ENCODE measurements at places on chromosomes 3 and 15.

- no peak for DNase-seq
Observed at GRCh38 chr15:75725719-75726607, 13.3 kb upstream of the CSPG4 start.

- no peak for DNase-seq
Observed at GRCh38 chr3:169662843-169663160, 710 bp downstream of the MECOM start.

DNA sequence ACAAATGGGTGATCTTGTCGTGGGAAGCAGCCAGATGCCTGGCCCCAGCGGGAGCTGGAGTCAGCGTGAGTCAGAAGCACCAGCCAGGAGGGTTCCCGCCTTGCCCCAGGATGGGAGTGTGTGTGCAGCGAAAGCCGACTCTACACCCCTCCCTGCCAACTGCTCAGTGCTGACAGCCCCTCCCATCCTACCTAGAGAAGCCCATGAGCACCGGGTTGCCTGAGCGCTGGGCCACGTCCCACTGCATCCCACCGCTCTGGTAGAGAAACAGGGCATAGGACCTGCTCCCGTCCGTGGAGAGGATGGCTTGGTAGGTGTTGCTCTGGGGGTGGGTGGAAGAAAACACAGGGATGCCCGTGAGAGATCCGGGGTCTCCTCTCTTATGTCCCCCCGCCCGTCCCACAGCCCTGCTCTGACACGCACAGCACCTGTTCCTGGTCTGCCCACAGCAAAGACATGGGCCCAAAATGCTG lies 42.9 kb downstream of the MUC4 start:
- no peak for DNase-seq

- no peak for DNase-seq
Observed at GRCh38 chr3:169940470-169941181, 26.0 kb upstream of the SEC62 start.

DNA sequence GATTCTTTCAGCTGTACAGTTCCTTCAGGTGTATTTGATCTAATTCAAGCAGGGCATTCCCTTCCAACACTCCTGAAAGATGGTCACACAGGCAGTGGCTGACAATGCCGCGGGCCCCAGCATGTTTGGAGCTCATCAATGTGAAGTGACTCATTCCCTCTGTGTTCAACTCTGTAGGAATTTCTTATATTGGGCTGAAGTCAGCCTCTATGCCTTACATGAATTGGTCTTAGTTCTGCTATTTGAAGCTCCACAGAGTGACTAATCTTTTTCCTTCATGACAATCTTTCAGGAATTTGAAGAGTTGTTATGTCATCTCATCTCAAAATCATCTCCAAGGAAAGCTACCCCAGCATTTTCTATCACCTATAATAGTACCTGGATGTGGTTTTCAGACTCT lies 142.5 kb upstream of the C2CD4B start:
- DNase-seq = no peak

- no peak for DNase-seq
Observed at GRCh38 chr3:185595526-185595925, 9.4 kb downstream of the SENP2 start.

- DNase-seq = no peak
Observed at GRCh38 chr15:25435474-25436243, 3.2 kb downstream of the UBE3A start.

- no peak for DNase-seq
Observed at GRCh38 chr15:69891606-69892005, 206.1 kb downstream of the TLE3 start.

GRCh38 chr3:141191097-141191749 lies 40.4 kb upstream of the PXYLP1 start:
- no peak for DNase-seq

- DNase-seq = no peak
Observed at GRCh38 chr3:179452872-179453271, 1.6 kb upstream of the GNB4 start.

GRCh38 chr3:158260392-158260791 lies 150.5 kb downstream of the RSRC1 start:
- DNase-seq = no peak

DNA sequence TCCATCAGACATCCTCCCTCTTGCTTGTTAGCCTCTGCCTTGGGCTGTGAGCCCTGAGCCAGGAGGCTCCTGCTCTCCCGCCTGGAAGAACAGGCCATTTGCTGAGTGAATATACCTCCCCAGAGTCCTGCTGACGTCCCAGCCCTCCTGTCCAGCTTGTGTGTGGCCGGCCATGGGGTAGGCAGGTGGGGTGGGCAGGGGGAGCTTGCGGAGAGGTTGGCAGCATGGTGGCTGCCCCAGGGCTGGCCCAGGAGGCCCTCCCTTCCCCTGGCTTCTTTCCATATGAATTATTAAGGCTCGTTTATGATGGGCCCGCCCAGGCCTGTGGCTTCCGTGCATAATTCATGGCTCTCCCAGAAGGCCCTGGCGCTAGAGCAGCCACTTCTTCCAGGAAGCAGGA lies 18.7 kb downstream of the CACNA2D2 start:
- no peak for DNase-seq

GRCh38 chr3:100407977-100408532 lies 6.7 kb downstream of the LNP1 start:
- no peak for DNase-seq

- no peak for DNase-seq
Observed at GRCh38 chr3:188220988-188221818, 67.2 kb downstream of the LPP start.

GRCh38 chr15:45827275-45827674 lies 192.4 kb downstream of the SQOR start:
- no peak for DNase-seq

- DNase-seq = no peak
Observed at GRCh38 chr3:73449774-73450173, 175.0 kb downstream of the PDZRN3 start.

DNA sequence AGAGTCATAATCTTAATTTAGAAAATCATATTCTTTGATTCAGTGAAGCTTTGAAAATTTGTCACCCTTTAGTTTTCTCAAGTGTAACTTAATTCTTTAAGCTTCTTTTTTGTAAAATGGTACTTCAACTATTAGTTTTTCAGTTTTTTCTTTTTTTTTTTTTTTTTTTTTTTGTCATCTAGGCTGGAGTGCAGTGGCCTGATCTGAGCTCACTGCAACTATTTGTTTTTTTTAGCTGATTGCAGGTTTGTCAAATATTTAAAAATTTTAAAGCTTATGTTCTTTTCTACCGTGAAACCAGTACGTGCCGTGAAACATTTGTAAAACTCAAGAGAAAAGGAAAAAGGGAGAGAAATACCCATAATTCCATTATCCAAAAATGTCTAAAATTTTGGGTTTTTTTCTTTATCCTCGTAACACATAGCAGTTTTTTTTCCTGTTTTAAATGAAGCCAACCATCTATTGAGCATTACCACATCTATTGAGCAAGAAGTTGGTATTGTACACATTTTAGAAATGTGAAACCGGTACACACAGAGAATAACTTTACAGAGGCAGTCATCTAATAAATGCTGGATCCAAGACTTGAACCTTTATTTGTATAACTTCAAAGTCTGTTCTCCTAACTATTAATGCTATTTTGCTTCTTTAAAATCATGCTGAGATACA lies 25.7 kb downstream of the ECT2 start:
- no peak for DNase-seq

GRCh38 chr3:184472723-184473428 lies 88.7 kb upstream of the EPHB3 start:
- DNase-seq = no peak

- DNase-seq = no peak
Observed at GRCh38 chr15:70166506-70167087, 68.9 kb upstream of the TLE3 start.

DNA sequence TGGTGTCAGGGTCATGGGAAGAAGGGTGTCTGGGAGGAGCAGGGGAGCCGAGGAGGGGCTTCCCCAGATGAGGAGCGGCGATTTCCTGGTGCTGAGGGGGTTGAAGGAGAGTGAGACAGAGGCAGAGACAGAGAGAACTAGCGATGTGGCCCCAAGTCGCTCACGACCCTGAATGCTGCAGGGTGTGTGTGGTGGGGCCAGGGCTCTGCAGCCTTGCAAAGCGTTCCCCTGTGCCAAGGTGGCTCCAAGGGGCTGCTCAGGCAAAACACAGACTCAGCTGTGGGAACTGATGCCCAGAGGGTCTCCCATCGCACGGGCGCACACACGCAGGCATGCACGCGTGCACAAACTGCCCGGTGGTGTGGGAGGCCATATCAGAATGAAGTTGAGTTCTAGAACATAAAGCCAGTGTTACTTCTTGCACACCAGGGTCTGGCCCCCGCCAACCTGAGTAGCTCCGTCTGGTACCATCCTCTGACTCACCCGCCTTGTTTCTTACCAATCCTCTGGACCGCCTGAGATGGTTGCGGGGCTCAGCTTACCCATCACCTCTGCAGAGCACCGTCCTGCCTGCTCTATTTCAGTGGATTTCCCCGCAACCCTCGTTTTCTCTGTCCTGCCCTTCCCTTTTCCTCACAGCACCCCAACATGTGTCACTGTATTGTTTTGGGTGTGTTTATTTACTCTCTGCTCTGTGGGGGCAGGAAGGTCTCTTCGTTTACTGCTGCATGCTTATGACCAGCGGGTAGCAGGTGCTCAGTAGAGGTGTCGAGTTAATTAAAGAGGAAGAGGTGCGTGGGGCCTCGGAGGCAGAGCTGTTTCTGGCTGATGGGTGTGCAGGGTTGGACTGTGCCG lies 4.5 kb downstream of the MELTF start:
- DNase-seq = no peak

GRCh38 chr3:66497985-66498671 lies 2.7 kb downstream of the LRIG1 start:
- DNase-seq = no peak

- DNase-seq = no peak
Observed at GRCh38 chr15:68677996-68678395, 99.2 kb downstream of the CORO2B start.

GRCh38 chr3:50028346-50028745 lies 60.4 kb upstream of the RBM5 start:
- DNase-seq = no peak

Measured in CD8-positive, alpha-beta memory T cell (primary cell).